ENCODE measurements at places on chromosomes 5 and 9.

- no peak for DNase-seq
Measured at GRCh38 chr9:86944796-86945727, 2.2 kb downstream of the GAS1 start.

GRCh38 chr5:82861701-82862100 lies 215.5 kb downstream of the TMEM167A start:
- DNase-seq, result no peak

- DNase-seq, result no peak
Measured at GRCh38 chr9:19386502-19387044, 6.5 kb upstream of the RPS6 start.

GRCh38 chr5:8461543-8461942 lies 592.6 kb downstream of the MTRR start:
- no peak for DNase-seq

DNA sequence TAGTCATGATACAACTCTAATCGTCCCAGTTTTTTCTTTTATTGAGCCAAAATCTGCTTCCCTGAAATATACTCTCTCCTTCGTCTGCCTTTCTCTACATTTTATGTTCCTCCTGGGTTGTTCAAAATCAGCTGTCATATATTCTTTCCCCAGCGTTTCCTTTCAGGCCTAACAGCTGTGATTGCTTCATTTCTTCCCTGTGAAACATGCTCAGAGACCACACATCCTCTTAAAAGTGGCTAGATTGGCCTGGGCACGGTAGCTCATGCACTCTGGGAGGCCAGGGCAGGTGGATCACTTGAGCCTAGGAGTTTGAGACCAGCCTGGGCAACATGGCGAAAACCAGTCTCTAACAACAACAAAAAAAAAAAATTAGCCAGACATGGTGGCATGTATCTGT lies 25.1 kb downstream of the NFX1 start:
- no peak for DNase-seq

- DNase-seq, result no peak
Measured at GRCh38 chr9:38067859-38068681, 957 bp downstream of the SHB start.

GRCh38 chr5:167952278-167952995 lies 339.0 kb upstream of the WWC1 start:
- DNase-seq, result no peak

- DNase-seq, result no peak
Measured at GRCh38 chr9:110040788-110041187, 167.2 kb downstream of the C9orf152 start.

DNA sequence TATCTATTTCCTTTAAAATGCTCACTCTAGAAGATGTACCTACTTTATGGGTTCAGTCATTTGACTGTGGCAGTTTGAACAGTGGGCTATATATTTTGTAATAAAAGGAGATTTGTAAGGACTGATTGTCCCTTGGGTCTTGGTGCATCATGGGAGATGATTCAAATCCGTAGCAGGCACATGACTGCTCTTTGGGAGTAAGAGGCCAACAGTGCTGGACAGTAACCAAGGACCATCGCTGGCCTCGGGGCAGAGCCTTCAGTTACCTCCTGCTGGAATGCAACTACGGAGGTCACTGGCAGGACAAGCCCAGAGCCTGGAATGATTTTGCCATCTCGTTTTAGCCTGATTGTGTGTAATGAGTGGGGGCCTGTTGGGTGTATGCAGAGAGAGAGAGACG lies 7.0 kb upstream of the MAMDC2 start:
- DNase-seq, result no peak

- DNase-seq, result no peak
Measured at GRCh38 chr5:59637884-59638580, 255.5 kb downstream of the PDE4D start.

GRCh38 chr9:107620236-107620635 lies 130.7 kb upstream of the KLF4 start:
- no peak for DNase-seq
